ENCODE measurements at places on chromosomes 4 and X.

GRCh38 chrX:40230646-40231045 lies 132.9 kb upstream of the BCOR start:
- no peak for DNase-seq

GRCh38 chr4:48930654-48931053 lies 24.1 kb upstream of the OCIAD2 start:
- DNase-seq = no peak

DNA sequence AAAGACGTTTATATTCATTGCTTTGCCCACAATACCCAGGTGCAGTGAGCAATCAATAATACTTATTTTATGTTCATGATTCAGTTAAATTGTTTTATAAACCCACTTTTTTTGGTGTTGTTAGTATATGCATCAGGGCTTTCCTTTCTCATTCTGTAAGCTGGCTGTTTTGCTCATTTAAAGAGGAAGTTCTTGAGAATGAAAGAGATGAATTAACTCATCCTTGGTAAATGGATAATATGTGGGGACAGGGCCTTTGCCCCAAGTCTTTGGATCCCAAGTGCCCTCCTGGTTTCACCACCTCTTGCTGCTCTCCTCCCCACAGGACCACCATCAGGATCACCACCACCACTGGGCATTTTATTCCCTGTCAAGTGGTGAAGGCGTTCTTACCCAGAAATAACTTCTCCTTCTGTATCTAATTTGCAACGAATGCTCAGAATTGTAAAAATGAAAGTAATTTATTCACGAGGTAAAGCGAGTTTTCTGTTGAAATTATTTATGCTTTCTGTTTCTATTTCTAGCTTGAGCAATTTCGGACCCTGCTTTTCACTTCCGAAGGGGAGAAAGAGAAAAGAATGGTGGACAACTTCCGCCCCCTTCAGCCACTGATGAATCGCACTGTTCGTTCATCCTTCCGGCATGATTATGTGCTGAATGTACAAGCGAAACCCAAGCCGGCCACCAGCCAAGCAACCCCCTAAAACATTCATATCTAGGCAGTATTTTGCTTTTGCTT lies 8.2 kb upstream of the ZRSR2 start:
- DNase-seq = no peak

DNA sequence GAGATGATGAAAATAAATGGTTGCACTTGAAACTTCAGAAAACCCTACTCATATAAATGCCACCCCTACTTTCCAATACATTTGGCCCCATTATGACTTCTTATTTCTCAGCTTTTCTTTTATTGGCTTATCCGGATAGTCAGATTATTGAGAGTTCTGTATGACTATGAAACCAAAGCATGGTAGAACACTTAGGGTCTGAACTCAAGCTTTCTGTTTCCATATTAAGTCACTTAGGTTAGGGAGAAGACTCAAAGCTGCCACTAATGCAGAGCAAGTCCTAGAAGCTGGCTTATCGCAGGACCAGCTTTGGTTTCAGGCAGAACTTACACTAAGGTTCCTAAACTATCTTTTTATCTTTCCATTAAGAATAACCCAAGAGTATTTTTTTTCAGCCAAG lies 229.9 kb upstream of the CPEB2 start:
- no peak for DNase-seq

DNA sequence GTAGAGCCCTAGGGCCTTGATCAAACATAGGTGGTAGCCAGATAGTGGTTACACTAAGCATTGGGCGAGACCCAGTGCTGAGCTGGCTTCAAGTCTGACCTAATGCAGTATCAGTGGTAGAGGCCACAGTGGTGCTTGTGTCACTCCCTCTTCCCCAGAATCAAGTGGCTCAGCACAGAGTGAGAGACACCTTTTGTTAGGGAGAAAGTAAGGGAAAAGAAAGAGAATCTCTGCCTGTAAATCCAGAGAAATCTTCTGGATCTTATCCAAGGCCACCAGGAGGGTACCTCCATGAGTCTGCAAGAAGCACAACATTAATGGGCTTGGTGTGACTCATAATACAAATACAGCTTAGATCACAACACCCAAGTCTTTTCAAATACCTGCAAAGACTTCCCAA lies 117.7 kb upstream of the SLC6A14 start:
- DNase-seq = no peak

All from stimulated activated CD8-positive, alpha-beta memory T cell treated with anti-CD3 and anti-CD28 coated beads, Interleukin-15, amount 100 ng/mL, for 4 hours (primary cell).